Stimulated activated CD8-positive, alpha-beta memory T cell treated with anti-CD3 and anti-CD28 coated beads, Interleukin-15, amount 100 ng/mL, for 4 hours (primary cell): ENCODE measurements at places on chromosomes 7 and 10.

DNA sequence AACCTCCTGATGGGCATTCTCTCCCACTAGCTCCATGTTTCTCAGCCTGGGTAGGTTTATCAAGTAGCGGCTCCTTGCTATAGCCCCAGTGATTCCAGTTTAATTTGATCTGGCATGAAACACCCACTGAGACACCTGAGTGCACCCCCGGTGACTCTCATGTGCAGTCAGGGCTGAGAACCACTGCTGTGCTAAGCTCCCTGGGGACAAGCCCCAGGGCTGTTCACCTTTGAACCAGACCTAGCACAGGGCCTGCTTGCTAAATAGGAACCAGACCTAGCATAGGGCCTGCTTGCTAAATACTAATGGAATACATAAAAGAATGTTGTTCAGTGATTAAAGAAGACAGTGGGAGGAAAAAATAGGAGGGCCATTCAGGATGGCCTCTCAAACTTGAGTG is 167.6 kb downstream of the JAZF1 start:
- DNase-seq, result no peak

- no peak for DNase-seq
Measured at GRCh38 chr7:50310361-50310760, 5.8 kb downstream of the IKZF1 start.

GRCh38 chr10:100356067-100357017 is 9.3 kb downstream of the SCD start:
- no peak for DNase-seq

DNA sequence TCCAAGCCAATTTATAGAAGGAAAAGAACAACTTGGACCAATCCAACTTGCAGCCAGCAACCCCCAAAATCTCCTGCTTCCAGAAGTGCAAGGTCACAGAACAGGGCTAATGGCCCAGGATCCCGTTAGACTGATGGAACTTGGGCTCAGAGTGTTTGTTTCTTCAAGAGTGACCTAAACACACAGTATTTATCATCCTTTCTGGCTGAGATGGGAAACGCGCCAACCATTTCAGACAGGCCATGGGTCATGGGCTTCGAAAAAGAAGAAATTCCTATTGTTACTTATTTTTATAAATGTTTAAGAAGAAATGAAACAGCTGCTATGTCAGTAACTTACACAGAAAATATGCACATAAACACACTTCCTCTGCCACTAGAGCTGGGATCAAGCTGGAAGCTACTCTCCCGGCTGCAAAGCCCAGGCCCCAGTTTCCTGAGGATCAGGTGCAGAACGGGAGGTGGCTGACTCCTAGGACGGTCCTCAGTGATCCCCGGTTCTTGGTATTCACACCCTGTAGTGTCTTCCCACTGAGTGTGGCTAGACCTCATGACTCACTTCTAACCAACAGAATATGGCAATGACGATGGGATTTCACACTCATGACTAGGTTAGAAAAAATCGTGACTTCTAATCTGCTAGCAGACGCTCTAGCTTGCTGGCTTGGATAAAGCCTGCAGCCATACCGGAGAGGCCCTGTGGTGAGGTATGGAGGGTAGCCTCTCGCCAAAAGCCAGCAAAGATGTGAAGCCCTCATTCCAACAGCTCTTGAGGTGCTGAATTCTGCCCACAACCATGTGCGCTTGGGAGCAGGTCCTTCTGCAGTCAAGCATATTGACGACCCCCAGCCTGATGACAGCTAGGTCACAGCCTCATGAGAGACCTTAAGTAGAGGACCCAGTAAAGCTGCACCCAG is 60.2 kb downstream of the CHST15 start:
- no peak for DNase-seq

GRCh38 chr10:95277201-95277570 is 13.6 kb downstream of the PDLIM1 start:
- no peak for DNase-seq

DNA sequence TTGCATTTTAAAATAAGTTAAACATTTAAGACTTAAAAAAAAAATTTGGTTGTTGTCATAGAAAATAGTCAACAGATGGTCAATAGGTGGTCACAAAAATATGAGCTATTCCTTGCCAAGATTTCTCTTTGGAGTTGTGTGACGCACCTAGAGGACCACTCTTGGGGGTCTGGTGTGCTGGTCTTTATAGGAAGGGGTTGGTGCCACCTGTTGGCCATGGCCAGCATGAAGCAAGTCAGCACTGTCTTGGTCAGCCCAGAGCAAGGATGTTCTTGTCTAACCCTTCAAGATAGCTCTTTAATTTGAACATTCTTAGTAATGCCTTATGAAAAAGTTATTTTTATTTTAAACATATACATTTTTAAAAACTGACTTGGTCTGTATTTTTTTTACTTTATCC is 267.9 kb upstream of the CNTNAP2 start:
- DNase-seq, result no peak

DNA sequence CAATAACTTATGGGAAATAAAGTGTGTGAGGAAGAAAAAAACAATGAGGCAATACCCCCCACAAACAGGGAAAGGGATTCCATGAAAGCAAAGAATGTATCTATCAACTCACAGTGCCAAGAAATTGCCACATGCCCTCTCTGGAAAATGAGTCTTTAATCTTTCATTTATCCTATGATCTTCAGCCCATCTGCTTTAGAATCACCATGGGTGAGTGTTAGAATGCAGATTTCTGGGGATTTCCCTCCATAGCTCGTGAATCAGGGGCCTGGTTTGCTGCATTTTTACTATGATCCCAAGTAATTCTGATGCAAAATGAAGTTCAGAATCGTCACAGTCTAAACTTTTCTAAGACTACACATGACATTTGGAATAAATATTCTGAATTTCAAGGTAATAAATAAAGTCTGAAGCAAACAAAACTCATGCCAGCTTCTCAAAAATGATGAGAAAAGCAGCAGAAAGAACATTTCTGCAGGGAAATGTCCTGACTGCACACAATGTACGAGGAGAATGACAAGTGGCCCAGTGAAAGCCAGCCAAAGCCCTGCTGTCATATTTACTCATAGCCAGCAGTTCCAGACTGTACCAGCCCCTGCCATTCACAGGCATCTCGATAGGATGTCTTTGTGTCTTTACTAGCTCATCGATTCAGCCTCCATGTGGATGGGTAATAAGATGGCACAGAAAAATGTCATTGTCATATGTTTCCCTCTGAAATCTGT is 167.1 kb downstream of the ELMO1 start:
- no peak for DNase-seq

DNA sequence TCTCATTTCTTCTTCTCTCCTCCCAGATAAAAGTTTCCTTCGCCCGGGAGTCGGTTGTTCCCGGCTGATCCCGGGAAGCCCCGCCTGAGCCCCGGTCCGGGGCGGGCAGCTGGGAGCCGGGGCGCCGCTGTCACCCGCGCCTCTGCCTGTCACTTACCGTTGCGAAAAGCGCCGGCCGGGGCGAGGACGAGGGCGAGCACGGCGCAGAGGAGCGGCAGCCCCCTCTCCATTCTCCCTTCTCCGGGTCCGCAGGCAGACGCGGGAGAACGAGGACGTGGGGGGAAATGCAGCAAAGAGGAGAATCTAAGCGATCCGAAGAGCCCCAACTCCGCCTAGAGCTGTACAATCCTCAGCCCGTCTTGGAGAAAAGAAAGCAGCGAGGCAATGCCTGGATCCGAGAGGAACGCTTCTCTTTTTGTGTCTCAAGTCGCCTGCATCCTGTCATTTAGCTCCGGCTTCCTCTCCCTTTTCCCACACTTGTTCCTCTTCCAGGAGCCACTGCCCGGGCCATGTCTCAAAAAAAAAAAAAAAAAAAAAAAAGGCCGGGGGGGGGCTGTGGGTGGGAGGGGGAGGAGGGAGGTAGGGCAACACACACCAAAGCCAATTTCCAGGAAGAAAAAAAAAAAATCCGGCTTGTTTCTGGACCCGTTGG is at the start of gene NRP1:
Gene NRP1, minus strand, starts transcription at position 515 of the 652 bp plus-strand sequence. Its CDS starts 285 bp downstream, at position 230.
- no peak for DNase-seq
